ENCODE measurements at places on chromosomes 12 and 14.
A peak's percentile ranks its signal among the peaks of the same experiment; 100 is the strongest.

- DNase-seq = no peak
Observed at GRCh38 chr12:59317598-59317997, 278.2 kb upstream of the SLC16A7 start.

GRCh38 chr14:76647697-76648298, 113.5 kb upstream of the VASH1 start:
- peak; percentile 46 for DNase-seq

DNA sequence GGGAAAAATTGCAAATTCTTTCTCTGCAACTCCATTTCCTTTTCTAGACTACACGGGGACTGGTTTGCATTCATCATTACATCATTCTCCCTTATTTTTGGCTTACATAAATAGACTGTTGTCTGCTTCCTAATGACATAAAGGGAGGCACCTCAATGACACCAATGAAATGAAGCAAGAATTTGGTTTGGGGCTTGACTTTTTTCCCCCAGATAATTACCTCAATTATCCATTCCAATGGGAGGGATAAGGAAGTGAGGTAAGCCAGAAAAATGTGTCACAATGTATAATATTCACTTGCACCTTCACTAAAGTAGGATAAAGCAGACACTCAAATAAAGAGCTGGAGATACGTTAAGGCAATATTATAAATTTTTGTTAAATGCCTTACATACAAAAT, 240.6 kb upstream of the GRIP1 start:
- DNase-seq = no peak

- DNase-seq = no peak
Observed at GRCh38 chr14:105582639-105583038, 56.3 kb downstream of the TMEM121 start.

DNA sequence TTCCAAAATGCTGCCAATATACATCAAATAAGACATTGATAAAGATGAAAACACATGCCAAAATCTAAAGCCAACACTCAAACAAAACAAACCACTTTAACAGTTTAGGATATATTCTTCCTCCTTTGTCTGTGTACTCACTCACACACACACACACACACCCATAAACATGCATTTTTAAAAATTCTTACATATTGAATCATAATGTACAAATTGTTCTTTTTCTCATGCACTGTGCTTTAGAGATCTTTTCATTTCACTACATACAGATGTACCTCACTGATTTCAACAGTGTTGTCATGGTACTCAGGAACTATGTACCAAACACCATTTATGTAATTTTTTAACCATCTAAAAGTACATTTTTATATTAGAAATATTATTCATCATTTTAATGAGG, 9.5 kb upstream of the RERG start:
- no peak for DNase-seq

DNA sequence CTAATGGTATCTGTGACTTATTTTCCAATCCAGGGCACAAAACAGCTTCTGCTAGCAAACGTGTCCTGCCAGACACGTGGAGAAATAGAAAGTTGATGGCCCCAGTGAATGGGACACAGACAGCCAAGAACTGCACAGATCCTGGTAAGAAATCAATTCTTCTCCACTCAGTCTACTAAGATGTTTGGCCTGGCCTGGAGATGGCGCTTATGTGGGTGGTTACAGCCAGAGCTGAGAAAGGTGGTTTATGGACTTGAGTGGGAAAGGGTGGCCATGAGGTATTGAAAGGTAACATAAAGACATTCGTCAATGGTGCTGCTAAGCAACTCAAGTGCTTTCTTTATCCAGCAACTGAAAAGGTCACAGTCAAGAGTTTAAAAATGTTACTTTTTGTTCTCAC, 2.9 kb downstream of the SLC24A4 start:
- no peak for DNase-seq

GRCh38 chr12:88153959-88154358, 11.9 kb downstream of the TMTC3 start:
- DNase-seq = no peak

- DNase-seq = peak; percentile 80
Observed at GRCh38 chr12:102539651-102540553, 59.5 kb upstream of the IGF1 start.

GRCh38 chr12:58596381-58596780, 323.9 kb downstream of the LRIG3 start:
- no peak for DNase-seq

- DNase-seq = no peak
Observed at GRCh38 chr12:111573476-111573875, 25.6 kb downstream of the ATXN2 start.

GRCh38 chr12:124790650-124791400, 72.8 kb downstream of the SCARB1 start:
- DNase-seq = no peak

DNA sequence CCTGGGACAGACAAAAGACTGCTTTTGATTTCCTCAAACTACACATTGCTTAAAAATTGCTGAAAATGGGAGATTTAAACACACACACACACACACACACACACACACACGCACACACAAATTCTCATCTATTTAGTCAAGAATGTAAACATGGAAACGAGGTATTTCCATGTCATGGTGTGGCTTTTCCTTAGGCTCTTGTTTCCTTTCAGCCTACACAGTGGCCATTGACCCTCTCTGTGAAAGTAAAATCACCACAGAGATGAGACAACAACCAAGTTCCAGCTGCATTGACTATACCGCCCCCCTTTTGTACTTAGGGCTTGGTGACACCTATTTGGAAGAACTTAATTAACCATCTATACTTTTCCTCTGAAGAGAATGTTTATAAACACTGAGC, 41.9 kb downstream of the TTC8 start:
- DNase-seq = no peak

DNA sequence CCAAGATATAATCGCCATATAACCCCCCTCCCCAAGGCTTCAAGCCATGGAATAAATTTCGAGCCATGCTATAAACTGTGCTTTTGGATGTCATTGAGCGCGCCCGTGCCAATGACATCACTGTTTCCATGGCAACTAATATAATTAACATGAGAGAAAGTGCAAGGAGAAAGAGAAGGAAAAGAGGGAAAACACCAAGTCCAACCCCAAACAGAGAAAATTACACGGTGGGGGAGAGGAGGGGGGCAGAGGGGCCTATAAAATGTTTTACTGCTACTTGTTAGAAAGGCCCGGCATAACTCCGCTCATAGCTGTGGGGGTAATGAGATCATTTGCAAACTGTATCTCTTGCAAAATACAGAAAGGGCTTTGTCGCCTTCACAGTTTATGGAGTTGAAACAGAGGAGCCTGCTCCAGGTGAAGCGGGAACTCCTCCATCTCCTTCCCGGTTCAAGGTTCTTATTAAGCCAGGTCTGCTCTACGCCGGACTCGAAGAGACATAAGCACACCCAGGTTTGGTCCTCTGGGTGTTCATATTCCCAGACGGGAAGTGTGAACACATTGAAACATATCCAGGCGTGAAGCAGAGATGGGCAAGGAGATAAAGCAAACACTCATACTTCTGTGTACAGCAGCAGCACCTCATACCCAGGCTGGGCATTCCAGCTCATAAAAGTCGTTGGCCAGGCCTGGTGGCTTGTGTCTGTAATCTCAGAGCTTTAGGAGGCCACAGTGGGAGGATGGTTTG, 99.1 kb upstream of the MAP1LC3B2 start:
- DNase-seq = no peak

GRCh38 chr12:107779077-107779831, 4.8 kb downstream of the ASCL4 start:
- no peak for DNase-seq

DNA sequence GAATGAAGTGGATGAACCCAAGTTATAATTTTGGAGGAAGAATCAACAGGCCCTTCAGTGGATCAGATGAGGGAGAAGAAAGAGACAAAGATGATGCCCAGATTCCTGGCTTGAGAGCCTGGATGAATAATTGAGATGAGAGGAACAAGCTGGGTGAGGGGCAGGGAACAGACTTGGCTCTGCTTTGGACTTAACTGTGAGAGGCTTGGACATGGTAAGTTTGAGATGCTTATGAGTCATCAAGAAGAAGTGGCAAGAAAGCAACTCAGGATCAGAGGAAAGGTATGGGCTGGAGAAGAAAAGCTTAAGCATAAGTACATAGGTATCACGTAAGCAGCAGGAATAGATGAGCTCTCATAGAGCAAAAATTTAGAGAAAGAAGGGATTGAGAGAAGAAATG, 55.3 kb downstream of the FIGNL2 start:
- no peak for DNase-seq

- DNase-seq = no peak
Observed at GRCh38 chr12:26789731-26790644, 43.0 kb downstream of the ITPR2 start.

- DNase-seq = no peak
Observed at GRCh38 chr12:132601171-132601883, 9.1 kb downstream of the LRCOL1 start.

DNA sequence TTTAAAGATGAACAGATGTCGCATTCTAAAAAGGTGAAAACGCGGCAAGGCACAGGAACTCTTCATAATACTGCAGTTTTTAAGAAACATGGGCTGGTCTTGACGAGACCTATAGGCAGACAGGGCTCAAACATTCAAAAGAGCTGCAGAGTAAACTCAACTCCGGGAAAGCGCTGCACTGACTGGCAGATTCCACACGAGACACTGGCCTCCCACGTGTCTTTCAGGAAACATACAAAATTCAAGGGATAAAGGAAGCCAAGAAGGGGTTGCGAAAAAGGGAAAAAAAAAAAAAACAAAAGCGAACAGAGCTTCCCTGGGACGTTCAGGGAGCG, 614 bp upstream of the ARF6 start:
- DNase-seq = peak; percentile 54

DNA sequence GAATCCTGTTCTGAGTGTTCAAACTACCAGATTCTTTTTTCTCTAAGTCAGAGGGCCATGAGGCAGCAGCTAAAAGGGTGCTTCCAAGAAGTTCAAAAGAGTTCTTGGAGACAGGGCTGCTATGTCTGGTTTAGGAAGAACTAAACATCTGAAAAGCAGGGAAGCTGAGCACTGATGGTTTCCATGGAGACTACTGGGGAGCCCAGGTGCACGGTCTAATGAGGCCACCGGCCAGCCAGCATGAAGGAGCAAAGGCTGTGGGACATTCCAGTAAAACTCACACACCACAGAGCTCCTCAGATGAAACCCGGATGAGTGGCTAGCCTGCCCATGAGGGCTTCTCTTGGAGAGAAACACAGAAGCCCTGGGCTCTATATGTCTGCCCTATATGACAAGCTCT, 97.3 kb downstream of the KCNK10 start:
- DNase-seq = no peak

GRCh38 chr14:92121207-92121669, 268 bp downstream of the NDUFB1 start:
- no peak for DNase-seq

DNA sequence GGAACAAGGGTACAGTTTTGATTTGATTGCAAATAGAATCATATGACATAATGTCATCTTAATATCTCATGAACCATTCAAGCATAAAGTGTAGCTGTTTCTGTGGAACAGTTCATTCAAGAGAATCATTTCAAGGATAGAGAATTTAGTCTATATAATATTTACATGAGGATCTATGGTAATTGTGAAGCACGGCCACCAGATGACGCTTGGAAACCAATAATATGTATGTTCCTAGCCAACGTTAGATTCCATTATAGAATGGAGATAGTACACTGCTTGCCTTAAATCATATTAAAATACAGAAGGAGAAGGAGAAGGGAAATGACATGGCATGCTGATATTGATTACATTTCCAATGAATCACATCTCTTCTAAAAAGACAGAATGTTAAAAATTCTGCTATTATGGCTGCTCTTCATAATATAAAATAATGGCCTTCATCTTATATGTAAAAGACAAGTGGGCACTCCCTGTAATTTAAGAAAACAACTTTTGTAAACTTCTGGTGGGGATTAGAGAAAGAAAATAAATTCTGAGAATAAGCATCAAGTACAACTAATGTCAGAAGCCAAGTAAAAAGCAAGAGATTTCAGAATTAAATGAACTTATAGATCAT, 351.0 kb downstream of the NAV3 start:
- DNase-seq = no peak

GRCh38 chr12:68040450-68041075, 51.3 kb downstream of the IFNG-AS1 start:
- DNase-seq = peak; percentile 68

GRCh38 chr12:51524386-51524901, 66.6 kb upstream of the SCN8A start:
- peak; percentile 35 for DNase-seq

DNA sequence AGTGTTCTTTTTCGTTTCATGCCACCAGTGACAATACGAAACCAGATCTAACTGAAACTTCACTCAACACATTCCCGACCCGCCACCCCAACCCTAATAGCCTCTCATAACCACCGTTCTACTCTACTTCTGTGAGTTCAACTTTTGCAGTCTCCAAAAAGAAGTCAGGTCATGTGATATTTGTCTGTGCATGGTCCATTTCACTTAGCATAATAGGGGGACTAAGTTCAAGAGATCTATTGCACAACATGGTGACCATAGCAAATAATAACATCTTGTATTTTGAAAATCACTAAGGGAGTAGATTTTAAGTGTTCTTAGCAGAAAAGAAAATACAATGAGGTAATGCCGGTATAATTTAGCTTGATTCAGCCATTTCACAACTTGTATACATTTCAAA, 376.4 kb downstream of the DIO2 start:
- no peak for DNase-seq

DNA sequence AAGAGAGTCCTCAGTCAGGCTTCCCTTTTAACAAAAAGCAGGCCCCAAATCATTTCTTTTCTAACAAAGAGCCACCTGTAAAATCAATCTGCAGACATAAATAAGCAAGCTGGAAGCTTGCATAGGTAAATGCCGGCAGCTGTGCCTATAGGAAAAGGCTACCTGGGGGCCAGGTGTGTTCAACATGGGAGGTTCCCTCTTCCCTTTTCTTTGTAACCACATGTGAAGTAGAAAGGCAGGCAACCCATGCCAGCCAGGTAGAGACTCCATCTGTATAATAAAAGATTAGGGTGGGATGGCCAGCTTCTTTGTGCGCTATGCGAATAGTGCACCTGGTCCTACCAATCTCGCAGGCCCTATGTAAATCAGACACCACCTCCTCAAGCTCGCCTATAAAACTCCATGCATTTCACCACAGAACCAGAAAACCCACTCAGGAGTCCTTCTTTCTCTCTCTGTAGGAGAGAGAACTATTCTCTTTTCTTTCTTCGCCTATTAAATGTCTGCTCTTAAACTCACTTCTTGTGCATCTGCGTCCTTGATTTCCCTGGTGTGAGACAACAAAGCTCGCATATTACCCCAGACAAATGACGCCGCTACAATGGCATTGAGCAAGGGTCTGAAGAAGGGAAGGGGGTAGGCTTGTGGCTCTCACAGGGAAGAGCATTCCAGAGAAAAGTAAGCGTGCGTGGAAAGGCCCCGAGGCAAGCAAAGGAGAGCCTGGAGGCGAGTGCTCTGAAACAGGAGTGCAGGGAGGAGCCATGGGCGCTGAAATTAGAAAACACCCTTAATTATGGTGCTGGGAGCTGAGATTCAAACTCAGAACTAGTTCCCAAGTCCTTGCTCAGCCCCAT, 67.2 kb downstream of the TTC9 start:
- DNase-seq = no peak

Data from Caco-2 (cell line).